Stimulated activated CD4-positive, alpha-beta T cell treated with anti-CD3 and anti-CD28 coated beads, Interleukin-4, amount 100 ng/mL, for 1 hour (primary cell): ENCODE measurements at places on chromosomes 4 and X.

DNA sequence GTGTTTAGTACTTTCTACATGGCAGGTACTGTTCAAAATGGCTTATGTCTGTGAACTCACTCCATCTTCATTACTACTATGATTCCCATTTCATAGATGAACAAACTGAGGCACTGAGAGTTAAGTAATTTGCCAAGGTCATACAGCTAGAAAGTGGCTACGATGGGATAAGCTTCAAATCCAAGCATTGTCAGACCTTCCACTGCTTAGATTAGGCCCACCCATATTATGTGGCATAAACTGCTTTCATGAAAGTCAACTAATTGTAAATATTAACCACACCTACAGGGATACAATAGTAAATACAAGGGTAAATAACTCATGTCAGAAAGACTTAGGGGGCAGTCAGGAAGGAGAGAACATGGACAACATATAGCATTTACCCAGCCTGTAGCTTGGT lies 68.8 kb downstream of the SLITRK2 start:
- DNase-seq, result no peak

DNA sequence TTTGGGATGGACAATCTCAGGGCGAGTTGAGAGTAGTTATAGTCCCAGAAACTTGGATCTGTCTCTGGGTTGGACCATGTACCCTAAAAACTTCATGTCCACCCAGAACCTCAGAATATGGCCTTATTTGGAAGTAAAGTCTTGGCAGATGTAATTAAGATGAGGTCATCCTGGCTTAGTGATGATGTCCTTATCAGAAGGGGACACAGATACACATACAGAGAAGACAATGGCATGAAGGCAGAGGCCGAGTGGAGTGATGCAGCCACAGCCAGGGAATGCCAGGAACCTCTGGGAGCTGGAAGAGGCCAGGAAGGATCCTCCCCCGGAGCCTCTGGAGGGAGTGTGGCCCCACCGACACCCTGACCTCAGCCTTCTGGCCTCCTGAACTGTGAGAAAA lies 61.2 kb upstream of the STX18 start:
- DNase-seq, result no peak

DNA sequence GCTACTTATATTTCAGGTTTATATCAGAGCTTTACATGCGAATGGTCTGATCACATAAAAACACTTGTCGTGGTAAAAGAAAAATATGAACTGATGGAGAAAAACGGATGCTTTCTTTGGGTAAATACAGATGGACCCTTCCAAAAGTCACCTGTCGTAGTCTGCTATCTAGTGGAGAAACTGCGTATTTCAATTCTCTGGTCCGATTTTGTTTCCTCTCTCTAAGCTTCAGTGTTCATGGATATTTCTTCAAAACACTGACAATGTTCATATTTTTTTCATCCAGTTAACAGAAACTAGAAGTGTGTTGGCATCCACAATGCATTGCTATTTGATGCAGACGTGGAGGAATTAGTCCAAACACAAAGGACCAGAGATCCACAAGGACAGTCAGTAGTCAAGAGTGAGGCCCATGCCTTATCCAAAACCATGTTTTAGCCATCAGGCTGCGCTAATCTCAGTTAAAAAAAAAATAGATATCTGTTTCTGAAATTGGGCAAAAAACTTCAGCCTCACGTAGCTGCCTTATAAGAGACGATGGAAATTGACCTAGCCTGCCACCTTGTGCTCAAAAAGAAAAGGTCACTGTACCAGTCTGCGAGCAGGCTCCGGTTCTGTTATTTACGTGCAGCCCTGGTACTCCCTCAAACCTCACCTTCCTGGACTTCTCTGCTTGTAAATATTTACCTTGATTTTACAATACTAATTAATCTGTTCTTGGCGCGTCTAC lies 16.0 kb downstream of the MEPE start:
- DNase-seq, result no peak

DNA sequence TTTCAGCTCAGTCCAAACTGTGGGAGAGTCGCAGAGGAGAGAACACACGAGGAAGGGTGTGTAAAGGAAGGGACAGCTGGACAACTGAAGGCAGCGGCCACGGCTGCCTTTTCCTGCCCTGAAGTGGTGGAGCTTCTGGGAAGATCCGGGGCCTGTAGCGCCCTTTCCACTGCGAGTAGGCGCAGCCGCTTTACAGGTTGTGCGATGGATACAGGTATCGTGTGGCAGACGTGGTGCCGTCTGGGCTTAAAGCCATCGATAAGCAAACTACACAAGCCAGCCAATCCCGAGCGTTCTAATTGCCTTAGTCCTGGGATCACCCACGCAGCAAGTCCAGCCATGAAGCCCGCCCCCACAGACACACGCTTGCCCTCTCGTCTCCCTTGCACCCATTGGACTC lies 15.4 kb downstream of the NKX6-1 start:
- no peak for DNase-seq

DNA sequence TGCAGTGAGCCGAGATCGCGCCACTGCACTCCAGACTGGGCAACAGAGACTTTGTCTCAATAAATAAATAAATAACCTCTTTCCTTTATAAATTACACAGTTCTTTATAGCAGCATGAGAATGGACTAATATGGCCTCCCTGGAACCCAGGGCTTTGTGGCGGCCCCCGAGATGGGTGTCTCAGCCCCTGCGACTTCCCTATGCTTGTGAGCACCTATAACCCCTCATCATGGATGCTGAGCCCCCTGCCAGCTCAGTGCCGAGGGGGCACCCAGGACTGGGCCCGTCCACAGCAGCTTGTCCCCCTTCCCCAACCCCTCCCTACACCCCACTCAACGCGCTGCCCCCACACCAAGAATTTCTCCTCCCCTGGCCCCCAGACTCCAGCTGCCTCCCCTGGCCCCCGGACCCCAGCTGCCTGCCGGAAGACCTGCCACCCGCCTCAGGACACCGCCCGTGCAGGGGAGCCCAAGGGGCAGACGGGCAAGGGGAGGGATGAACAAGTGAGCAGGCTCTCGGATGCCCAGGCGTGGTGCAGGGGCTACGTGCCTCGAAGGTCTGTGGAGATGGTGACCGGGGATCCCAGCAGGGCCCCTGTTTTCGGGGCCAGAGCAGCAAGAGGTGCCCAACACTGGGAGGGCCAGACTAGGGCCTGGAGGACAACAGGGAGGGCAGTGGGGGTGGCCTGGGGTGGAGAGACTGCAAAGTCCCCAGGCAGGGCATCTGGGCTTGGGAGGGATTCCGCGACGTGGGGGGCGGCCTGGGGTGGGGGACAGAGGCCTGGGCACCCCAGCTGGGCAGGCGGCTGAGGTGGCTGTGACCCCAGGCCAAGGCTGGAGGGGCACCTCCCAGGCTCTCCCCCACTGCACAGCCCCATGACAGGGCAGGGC lies 74.0 kb downstream of the FAM53A start:
- no peak for DNase-seq

- no peak for DNase-seq
These were observed 249.3 kb upstream of the PRKX start for GRCh38 chrX:3962511-3963311.

- no peak for DNase-seq
These were observed 22.9 kb downstream of the SHISA3 start for GRCh38 chr4:42420140-42420539.

DNA sequence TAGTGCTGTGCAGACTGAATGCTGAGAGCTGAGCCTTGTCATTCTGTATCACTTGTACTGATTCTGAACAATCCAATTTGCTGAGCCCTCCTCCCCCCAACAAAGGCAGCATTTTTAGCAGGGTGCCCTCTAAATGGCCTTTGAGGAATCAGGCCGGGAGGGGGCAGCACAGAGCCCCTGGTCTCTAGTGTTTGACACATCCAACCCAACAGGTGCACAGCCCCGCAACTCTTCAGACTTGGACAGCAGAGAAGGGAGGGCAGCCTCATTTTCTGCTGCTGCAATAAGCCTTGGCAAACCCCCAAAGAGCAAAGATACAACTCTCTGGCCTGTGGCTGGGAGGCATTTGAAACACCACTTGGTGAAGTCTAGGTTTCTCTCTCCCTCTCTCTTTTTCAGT lies 3.4 kb downstream of the ATP1B4 start:
- DNase-seq, result peak; percentile 55

- no peak for DNase-seq
These were observed 197.2 kb upstream of the VCX3A start for GRCh38 chrX:6732101-6732500.

GRCh38 chr4:153518001-153518400 lies 51.8 kb downstream of the TMEM131L start:
- no peak for DNase-seq

DNA sequence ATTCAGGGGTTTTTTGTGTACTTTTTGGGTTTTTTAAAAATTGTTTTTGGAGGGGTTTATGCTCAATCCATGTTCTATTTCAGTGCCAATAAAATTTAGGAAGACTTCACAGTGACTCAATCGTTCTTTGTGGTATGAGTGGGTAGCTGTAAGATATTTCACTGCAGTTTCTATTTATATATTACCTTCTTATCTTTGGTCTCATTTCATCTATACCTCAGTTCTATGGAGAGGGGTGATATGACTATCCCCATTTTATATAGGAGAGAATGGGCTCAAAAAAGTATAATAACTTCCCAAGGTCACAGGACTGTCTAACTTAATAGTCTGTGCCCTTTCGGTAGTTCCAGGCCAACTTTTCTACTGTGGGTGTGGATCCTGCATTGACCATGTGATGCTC lies 74.4 kb downstream of the MSN start:
- no peak for DNase-seq

DNA sequence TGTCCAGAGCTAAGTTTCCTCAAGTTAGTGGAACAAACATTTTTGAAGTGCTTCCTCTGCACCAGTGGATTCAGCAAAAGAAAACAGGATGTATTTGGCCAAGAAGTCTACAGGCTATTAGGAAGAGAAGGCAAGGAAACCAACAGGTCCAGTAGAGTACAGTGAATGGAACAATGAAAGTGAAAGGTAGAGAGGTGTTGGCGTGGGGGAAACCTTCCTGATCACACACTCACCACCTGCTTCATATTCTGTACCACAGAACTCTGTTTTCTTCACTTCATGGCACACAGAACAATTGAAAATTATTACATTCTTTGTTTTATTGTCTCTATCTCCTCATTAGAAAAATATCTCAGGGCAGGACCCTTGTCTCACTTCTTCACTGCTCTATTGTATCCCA lies 417.4 kb upstream of the FMR1 start:
- DNase-seq, result no peak

DNA sequence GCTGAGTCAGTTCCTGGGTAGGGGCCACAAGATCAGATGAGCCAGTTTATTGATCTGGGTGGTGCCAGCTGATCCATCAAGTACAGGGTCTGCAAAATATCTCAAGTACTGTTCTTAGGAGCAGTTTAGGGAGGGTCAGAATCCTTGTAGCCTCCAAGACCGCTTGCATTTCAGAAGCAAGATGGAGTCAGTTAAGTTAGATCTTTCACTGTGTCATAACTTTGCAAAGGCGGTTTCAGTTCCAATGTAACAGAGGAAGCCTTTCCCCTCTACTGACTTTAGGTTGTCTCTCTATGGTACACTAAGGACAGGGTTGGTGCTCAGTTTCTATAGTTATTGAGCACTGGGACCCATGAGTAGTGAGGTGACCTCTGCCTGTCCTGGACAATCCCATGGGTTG lies 127.3 kb upstream of the WDR1 start:
- DNase-seq, result no peak

DNA sequence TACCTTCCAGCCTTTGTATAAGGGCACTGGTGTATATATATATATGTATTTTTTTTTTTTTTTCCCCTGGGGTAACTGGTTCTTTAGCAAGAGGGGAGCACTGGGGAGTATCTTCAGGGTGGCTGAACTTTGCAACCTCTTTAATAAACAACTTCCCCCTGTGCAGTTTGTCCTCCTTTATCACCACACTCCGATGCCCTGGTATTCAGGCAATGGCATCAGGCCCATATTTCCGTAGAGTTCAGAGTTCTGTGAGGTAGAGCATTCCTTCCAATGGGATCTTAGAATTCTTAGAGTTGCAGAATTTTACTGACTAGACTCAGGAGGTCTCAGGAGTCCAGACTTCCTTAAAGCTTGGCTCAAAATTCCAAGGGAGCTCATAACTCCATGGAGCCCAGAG lies 24.6 kb downstream of the NYX start:
- no peak for DNase-seq

GRCh38 chr4:20252656-20253282 lies 1.1 kb downstream of the SLIT2 start:
- DNase-seq, result no peak

DNA sequence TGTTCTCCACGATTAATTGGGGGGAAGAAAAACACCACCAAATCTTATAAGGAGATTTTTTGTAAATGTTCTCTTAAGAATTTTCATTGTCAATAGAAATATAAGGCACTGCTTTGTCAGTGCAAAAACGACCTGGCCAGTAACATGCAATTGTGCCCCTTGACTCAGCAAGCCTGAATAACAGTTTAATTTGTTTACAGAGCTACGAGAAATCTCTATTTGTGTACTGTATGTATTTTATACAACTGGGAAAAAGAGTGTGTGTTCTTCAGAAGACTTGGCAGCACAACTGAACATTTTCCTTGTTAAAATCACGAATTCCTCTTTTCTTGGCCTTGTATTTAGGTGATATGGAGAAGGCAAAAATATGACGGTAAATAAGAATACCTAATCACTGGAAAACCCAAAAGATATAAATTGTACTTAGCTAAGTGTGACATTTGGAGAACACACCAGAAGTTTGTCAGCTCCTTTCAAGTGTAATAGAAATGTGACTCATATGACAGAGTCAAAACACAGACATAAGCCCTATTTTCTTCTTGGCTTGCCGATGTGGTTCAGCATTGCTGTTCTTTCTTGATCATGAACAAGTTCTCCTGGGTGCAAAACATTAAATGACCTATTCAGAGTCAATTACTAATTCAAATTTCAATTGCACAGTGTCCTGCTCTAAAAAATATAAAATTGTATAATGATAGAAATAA lies 945.0 kb upstream of the INTU start:
- DNase-seq, result no peak

- DNase-seq, result no peak
These were observed 35.7 kb upstream of the FMR1 start for GRCh38 chrX:147875866-147876596.

DNA sequence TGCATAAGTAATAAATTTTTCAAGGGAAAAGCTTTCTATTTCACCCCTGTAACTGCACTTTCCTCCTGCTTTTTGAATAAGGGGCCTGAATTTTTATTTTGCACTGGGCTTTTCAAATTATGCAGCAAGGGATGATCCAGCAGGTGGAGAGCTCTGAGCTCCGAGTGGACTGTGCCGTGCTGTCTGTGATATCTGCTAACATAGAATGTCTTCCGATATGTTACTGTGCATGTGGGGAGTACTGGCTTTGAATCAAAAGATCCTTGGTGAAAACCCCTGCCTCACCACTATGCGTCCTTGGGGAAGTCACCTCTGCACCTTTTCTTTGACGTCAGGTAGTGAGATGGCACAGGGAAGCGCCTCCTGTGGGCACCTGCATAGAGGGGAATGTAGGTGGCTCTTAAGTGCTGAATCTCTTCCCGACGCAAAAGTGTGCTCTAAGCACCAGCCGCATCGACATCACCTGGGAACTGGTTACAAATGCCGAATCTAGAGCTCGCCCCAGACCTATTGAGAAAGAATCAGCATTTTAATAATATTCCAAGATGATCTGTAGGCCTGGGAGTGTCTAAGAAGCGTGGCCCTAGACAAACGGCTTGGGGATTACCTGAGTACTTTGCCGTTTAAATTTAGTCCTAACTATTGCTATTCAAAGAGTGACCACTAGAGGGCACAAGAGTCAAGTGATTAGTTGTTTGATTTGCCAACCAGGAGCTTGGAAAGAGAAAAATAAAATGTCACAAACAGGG lies 19.2 kb upstream of the WFS1 start:
- no peak for DNase-seq
